ENCODE measurements at places on chromosomes 5 and 9.

- no peak for DNase-seq
Observed at GRCh38 chr5:112254303-112254702, 164.8 kb downstream of the EPB41L4A start.

DNA sequence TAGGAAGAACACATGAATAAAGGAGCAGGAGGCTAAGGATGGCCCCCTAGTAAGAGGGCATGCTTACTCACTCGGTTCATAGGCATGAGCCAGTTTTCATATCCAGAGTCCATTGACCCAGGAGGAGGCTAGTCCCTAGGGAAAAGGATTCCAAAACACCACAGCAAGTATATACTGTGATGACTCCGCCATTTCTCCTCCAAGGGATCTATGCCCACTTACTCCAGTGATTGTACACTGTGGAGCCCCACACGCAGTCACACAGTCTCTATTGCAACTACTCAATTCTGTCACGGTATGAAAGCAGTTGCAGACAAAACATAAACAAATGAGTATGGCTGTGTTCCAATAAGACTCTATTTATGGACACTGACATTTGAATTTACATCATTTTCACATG is 117.7 kb upstream of the ALDH1B1 start:
- DNase-seq, result no peak

- DNase-seq, result no peak
Observed at GRCh38 chr5:177493795-177494345, 3.5 kb downstream of the PDLIM7 start.

DNA sequence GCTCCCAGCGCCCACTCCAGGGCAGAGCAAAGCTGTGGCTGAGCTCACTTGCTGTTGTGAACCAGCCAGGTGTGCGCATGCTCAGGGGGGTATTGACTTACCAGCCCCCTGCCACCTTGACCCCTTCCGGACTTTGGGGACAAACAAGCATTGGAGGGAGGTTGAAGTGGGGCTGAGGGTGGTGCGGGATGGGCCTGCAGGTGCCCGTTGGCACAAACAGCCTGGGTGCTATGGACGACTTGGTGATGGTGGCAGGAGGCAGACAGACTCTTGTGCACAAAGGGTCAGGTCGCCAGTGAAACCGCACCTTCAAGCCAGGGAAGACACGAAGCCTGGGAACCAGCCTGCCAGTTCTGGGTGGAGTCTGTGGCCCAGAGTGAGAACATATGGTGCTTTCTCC is 858.5 kb upstream of the PTPRD start:
- DNase-seq, result no peak

- no peak for DNase-seq
Observed at GRCh38 chr5:133406977-133407632, 205.2 kb downstream of the FSTL4 start.

DNA sequence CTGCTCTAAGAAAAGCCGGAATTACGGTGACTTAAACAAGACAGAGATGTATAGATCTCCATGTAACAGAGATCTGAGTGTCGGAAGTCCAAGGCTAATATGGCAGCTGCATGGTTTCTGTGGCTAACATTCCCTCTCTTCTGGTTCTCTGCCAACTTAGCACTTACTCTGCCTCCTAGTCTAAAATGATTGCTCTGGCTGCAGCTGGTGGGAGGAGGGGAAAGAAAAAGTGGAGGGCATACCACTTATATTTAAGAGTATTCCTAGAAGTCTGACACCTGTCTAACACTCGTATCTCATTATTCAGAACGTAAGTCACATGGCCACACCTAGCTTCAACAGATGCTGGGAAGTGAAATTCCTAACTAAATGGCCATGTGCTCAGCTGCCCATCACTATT is 551.5 kb upstream of the TLE4 start:
- DNase-seq, result no peak

DNA sequence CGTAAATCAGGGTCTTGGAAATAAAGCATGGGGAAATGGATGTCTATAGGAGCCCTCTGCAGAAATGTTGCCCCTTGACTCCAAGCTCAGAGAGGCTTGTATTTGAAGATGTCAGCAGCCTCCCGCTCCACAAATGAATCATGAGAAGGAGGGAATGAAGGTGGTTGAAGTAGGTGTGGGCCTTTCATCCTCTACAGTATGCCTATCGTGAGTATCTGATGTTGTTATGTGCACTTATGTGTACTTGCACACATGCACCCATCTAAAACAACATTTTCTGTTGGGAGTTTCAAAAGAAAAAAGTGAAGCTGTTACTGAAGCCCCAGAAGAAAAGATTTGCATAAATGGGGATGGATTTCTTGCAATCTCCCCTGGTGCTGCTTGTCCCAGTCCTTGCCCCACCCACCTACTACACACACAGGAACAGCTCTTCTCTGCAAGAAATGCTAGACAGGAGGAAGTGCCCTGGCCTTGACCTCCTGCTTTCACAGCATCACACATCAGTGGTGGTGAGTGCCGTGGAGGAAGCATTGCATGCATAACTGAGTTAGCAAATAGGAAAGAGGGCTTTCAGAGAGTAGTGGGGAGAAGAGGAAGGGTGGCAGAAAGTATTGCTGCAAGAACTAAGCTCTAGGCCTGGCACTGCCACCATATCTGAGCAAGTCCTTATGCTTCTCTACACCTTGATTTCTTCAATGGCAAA is 156.1 kb downstream of the SNX18 start:
- no peak for DNase-seq

GRCh38 chr5:132381614-132382013 is 12.1 kb downstream of the SLC22A5 start:
- no peak for DNase-seq

DNA sequence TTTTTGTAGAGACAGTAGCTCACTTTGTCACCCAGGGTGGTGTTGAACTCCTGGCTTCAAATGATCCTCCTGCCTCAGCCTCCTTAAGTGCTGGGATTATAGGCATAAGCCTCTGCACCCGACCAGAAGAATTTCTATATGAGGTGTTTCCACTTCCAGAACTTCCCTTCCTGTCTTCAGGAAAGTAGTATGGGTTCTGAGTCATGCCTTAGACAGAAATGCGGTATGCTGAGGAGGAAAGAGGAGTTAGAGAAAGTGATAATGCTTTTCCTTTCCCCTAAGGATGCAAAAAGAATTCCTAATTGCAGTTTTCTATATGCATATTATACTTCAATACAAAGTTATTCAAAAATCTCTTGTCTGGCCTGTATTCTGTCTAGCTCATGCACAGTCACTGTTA is 16.4 kb upstream of the ADAMTSL1 start:
- DNase-seq, result no peak

GRCh38 chr9:88533951-88534455 is 975 bp upstream of the NXNL2 start:
- DNase-seq, result no peak

DNA sequence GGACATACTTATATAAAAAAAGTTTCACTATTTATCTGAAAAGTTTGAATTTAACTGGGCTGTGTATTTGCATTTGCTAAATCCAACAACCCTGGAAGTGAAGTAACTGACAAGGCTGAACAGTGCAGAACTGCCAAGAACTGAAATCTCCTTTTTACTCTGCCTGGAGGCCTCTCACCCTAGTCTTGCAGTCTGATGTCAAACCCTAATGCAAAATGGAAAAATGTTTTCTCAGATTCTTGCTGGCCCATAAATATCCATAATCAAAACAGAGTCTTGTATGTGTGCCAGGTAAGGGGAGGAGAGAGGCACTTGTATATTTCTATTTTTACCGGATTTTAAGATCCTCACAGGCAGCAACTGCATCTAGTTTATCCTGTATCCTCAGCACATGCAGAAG is 432.7 kb upstream of the KLF4 start:
- no peak for DNase-seq

DNA sequence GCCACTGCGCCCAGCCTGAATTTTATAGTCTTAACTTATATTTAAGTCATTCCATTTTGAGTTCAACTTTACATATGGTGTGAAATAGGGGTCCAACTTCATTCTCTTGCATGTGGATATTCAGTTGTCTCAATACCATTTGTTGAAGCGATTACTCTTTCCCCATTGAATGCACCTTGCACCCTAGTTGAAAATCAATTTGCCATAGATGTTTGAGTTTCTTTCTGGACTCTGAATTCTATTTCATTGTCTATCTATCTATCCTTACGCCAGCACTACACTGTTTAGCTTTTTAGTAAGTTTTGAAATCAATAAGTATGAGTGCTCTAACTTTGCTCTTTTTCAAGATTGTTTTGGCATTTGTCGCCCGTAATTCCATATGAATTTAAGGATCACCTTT is 49.8 kb downstream of the TMOD1 start:
- DNase-seq, result no peak

- DNase-seq, result no peak
Observed at GRCh38 chr5:32745317-32745716, 34.2 kb downstream of the NPR3 start.

DNA sequence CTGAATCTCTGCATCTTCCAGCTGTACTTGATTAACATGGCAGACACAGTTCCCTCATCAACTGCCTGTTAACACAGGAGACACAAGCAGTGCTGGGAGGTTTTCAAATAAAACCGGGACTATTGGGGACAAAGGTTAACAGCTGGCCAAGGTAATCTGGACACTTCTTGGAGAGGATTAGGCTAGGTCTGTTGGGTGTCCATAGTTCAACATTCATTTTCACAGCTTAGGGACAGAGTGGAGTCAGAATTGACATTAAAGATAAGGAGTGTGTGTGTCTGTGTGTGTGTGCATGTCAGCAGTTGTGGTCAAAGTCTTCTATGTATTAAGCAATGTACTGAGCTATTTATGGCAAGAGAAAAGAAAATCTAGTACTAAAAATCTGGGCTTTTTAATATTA is 216.2 kb downstream of the MED10 start:
- no peak for DNase-seq

DNA sequence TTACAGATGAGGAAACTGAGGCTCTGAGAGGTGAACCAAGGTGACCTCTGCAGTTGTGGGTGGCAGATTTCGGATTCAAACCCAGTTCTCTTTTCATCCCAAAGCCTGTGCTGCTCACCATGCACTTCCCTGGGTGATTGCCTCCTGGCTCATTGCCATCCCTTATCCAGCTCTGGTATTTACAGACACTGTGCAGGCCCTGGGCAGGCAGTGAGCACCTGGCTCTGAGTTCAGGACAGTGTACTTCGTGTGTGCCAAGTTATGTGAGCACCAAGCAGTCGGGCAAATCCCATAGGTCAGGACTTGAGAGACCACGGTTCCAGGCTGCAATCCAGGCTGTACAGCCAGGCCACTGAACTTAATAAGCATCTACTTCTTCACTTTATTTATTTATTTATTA is 1.4 kb downstream of the LRSAM1 start:
- peak; percentile 35 for DNase-seq

DNA sequence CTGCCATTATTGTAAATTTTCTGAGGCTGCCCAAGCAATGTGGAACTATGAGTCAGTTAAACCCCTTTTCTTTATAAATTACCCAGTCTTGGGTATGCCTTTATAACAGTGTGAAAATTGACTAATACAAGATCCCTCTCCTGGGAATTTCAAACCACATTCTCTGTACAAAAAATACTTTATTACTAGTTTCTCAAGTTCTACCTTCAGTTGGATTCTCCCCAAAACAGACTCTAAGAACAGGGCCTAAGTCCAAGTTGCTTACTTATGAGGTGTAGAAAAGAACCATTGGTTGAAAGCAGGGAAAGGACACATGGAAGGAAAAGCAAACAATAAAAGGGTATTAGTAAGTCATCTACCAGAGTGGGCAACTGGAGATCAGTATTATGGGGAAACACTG is 343.2 kb downstream of the TMEM232 start:
- no peak for DNase-seq

- no peak for DNase-seq
Observed at GRCh38 chr5:111143910-111144309, 51.8 kb downstream of the WDR36 start.

- DNase-seq, result no peak
Observed at GRCh38 chr5:10673017-10673389, 88.0 kb downstream of the DAP start.

- peak; percentile 49 for DNase-seq
Observed at GRCh38 chr9:78821126-78821822, 524.3 kb downstream of the PSAT1 start.

DNA sequence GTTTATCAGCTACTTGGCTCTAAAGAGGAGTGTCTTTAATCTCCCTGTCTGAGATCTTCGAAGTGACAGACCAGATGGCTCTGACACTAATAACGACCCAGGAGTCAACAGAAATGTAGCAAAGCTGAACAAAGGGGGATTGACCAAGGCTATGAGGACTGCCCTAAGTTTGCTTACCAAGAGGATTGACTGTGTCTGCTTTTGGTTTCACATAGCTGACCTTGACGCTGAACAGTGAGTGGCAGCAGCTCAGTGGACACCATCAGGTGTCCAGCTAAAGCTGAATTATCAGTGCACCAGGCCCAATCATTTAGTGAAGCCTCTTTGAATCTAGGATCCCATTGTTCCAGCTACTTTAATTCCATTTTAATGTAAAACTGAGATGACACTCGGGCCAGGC is 262.6 kb downstream of the COX7C start:
- no peak for DNase-seq

GRCh38 chr5:67037171-67037570 is 159.4 kb downstream of the CD180 start:
- no peak for DNase-seq

DNA sequence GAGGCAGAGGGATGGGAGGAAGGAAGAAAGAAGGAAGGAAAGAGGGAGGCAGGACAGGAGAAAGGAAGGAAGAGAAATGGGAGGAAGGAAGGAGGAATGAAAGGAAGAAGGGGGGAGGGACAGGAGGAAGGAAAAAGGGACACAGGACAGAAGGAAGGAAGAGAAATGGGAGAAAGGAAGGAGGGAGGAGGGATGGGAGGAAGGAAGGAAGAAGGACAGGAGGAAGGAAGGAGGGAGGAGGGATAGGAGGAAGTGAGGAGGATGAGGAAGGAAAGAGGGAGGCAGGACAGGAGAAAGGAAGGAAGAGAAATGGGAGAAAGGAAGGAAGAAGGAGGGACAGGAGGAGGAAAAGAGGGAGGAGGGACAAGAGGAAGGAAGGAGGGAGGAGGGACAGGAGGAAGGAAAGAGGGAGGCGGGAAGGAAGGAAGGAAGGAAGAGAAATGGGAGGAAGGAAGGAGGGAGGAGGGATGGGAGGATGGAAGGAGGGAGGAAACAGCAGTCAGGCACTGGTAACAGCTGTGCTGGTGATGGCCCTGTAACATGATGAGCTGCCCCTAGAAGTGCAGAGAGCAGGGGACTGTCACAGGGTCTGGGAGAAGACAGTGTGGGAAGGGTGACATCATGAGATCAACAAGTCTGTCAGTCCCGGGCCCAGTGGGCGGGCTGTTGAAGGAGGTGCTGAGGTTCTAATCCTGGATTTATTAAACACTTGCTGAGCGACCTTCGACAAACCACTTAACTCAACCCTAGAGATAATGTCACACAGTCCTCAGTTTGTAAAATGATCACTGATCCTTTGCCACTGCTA is 10.7 kb upstream of the IRX1 start:
- no peak for DNase-seq

Data from RKO (cell line).